Right cardiac atrium (tissue), 5 donors: ENCODE measurements at places on chromosomes 7 and 10. TPM values are rescaled to one million over a fixed set of nuclear protein-coding genes. Genes with fewer than 3 reads are reported as not detected.

- no peak for DNase-seq
Observed at GRCh38 chr10:128421371-128422160, 295.3 kb upstream of the MKI67 start.

GRCh38 chr7:725223-726005 lies 1.1 kb upstream of the DNAAF5 start:
- DNase-seq = no peak

DNA sequence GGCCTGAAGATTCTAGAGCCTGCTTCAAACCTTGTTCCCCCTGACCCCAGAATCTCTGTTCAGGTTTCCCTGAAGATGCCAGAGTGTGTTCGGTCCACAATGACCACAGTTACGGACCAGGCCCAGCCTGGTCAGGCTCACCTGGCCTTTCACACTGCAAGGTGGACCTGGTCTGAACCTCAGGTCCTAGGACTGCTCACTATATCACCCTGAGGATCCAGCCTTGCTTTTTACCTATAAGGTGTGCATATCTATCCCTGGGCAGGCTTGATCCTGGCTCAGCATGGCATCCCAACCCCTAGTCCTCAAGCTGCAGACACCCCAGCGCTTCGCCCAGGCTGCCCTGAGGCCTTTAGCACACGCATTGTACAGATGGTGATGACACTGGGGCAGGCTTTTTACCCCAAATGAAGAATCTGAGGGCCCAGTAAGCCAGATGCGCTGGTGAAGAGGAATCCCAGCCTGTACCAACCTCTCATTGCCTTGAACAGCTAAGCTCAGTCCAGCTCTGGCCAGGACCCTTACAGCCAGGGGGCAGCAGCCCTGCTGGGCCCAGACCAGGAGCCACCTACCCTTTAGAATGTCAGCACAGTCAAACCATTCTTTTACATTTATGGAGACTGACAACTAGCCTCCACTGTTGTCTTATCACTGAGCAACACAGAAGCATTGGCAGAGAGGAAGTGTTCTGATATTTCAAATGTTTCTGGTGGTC lies 28.0 kb downstream of the MAT1A start:
- DNase-seq = no peak

DNA sequence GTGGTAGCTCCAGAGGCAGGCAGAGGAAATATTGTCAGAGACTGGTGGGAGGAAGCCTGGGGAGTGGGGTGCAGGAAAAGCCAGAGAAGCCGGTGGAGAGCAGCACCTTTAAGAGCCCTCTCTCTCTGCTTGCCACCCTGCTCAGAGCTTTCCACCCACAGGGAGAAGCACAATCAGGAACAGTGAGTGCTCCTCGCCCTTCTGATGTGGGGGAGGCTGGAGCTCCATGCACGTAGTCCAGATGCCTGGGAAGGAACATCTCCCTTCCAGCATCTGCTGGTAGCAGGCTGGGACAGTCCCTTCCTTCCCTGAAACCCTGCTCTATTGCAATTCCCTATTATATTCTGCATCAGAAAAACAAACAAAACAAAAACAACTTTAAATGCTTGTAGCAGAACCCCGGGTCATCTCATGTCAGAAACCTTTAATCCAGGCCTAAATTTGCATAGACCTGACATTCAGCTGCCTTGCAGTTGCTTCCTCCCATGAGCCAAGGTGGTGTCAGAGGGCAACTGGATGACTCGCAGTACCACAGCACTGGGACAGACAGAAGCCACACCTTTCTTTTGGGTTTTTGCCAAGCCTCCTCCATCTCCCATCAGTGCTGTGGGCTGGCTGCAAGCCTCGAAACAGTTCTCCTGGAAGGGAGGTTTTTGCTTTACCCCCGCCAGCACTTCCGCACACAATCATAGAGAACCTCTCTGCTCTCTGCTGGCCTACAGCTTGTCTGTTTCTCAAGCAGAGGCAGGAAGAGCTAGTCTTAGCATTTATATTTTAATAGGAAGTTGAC lies 13.1 kb downstream of the AVPI1 start:
- peak; percentile 12 for DNase-seq

- no peak for DNase-seq
Observed at GRCh38 chr7:38819463-38819862, 89.5 kb downstream of the VPS41 start.

DNA sequence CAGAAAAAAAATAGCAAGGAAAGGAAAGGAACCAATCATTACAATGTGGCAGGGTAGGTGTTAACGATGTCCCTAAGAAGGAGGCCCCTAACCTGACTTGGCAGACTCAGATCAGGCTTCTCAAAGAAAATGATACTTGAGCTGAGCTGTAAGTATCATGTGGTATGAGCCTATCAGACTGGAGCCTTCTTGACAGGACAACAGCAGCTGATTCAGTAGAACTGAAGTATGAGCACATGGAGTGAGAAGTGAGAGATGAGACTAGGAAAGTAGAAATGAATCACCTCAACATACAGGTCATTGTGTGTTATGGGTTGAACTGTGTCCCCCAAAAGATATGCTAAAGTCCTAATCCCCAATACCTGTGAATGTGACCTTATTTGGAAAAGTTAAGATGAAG lies 66.3 kb downstream of the MTERF1 start:
- no peak for DNase-seq

- DNase-seq = no peak
Observed at GRCh38 chr7:53191191-53191695, 155.8 kb downstream of the POM121L12 start.

GRCh38 chr10:34826221-34826620 lies 11.1 kb upstream of the PARD3 start:
- no peak for DNase-seq

GRCh38 chr7:112400141-112400540 lies 50.1 kb upstream of the IFRD1 start:
- DNase-seq = no peak

DNA sequence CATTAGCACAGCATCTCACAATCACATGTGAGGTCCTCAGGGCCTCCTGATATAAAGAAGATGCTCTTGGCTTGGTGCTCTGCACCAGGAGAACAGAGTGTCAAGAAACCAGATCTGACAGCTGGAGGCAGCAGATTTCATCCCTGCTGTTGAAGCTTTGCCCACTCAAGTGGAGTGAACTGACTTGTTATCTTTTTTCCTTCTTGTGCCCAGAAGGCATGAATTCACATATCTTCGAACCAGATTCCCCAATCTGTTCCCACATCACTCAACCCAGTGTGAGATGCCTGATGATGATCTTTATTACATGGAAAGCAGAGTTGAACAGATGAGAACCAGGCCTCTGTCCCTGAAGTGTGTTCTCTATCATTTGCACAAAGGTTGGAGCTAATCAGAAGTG lies 521.0 kb downstream of the SORCS1 start:
- DNase-seq = no peak

GRCh38 chr10:131532745-131533341 lies 221.3 kb upstream of the TCERG1L start:
- no peak for DNase-seq

DNA sequence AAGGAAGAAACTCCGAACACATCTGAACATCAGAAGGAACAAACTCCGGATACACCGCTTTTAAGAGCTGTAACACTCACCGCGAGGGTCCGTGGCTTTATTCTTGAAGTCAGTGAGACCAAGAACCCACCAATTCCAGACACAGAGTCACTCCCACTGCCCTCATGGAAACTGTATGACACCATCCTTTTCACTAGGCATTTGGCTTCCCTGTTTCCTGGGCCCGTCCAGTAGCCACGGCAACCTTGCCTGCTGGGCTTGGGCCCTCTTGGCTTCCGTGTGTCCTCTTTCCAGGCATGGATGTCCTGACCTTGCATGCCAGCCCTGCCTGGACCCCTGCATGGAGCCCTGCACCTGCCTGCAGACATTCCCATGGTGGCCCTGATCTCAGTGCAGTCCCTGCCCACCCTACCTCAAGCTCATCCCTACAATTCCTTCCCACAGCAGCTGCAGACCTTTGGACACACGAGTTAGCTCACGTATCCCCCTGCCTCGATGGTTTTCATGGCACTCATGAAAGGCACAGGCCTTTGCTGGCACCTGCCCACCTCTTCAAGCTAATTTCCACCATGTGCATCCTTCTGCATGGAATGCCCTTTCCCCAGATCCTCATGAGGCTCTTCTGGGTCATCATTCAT lies 6.7 kb downstream of the SH2D4B start:
- DNase-seq = no peak

DNA sequence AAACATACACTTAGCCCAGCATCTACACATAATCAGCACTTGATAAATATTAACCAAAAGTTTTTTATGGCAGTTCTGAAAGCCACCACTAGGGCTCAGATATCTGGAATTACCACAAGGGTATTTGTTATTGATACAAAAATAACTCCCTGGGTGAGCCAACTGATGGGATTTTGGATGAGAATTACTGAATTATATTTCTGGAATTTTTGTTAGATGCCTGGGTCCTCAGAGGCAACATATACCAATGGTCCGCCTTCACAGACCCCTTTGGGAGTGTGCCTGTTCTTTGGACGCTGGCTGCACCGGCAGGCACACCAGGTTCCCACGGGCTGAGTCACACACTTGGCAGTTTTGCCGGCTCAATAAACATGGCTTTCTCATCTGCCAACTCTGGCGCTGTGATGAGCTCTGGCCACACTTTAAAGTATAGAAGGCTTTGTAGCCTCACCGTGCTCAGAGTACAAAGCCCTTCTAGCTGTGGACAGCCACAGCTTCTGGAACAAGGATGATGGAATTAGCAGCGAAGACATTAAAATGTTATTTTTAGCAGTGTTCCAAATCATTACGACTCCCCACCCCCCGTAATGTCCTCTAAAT lies 24.5 kb upstream of the EEPD1 start:
- peak; percentile 92 for DNase-seq

GRCh38 chr10:35347899-35348608 lies 11.7 kb downstream of the CCNY start:
- DNase-seq = no peak

GRCh38 chr7:961546-962400 lies 7.3 kb upstream of the ADAP1 start:
- DNase-seq = peak; percentile 29

GRCh38 chr10:61608255-61609033 lies 54.3 kb upstream of the CABCOCO1 start:
- DNase-seq = no peak

- DNase-seq = peak; percentile 68
Observed at GRCh38 chr10:103852189-103852711, 3.1 kb downstream of the SH3PXD2A start.

- DNase-seq = no peak
Observed at GRCh38 chr10:128874331-128874730, 592.7 kb upstream of the MGMT start.

DNA sequence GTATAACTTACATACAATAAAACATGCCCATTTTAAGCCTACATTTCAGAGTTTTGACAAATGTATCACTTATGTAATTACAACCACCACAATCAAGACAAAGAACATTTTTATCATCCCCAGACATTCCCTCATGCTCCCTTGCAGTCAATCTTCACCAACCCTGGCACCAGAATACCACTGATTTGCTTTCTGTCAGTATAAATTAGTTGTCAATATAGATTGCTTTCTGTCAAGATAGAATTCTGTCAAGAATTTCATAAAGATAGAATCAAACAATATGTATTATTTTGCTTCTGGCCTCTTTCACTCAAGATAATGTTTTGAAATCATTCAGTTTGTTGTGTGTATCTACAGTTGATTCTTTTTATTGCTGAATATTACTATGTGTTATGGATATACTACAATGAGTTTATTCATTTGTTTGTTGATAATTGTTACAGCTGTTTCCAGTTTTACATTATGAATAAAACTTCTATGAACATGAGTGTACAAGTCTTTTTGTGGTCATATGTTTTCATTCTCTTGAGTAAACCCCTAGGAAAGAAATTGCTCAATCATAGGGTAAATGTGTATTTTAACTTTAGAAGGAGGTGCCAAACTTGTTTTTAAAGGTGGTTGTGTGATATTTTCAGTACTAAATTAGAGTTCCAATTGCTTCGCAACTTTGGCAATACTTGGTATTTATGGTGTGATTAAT lies 56.9 kb downstream of the IFIT5 start:
- no peak for DNase-seq

GRCh38 chr10:22617516-22617915 lies 96.9 kb downstream of the PIP4K2A start:
- no peak for DNase-seq

DNA sequence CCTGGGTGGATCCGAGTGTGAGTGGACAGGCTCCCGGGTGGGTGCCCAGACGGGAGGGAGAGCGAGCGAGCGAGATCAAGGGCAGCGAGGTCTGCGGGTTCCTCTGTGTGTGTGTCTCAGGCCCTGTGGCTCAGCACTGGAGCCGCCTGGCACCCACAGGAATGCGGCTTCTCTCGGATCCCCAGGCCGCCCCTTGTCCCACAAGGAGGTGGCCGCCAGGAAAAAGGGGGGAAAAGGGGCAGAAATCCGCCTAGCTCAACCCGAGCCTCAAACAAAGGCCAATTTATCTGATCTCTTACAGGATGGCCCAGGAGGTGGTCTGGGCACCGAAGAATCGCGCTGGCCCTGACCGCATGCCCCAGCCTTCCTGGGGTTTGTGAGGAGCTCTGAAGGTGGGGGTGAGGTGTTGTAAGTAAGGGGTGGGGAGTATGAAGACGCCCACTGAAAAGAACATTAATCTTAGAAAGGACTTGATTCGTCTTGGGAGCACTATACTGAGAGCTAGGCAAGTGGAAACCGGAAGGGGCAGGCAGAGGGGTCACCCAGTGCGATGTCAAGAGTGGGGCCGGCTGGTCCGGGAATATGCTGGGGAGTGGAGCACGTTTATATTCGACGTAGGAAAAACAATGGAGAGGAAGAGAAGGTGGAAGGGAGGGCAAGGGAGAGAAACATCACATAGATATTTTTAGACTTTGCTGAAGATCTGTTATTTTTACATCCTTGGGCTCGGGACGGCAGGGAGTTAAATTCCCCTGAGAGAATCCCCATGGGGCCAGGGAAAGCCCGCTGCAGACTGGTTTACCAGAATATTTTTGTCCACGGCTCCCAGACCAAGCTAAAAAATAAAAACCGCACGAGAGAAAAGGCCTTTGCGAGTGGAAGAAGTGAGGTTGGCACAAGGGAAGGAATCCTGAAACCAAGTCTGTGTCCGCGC lies 7.2 kb downstream of the DLX5 start:
- DNase-seq = no peak

DNA sequence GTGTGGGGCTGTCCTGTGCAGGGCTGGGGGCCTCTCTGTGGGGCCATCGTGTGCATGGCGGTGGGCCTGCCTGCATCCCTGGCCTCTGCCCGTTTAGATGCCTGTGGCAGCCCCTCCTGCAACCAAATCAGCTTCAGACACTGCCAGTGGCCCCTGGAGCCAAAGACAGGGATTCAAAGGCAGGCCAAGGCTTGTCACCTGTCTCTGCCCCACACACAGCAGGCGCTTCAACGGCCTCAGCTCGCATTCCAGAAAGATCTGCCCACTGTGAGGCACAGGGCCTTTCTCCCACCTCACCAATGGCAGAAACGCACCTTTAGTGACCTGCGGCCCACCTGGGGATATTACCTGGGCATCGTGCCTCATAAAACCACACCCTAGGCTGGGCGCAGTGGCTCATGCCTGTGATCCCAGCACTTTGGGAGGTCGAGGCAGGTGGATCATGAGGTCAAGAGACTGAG lies 46.0 kb downstream of the INSIG1 start:
- no peak for DNase-seq

POLR2J2 gene
- 5.1 TPM for total RNA-seq

HSPA12A gene
- 13.1 TPM for total RNA-seq

PNLIPRP3 gene
- not detected for total RNA-seq

AGAP6 gene
- 9.5 TPM for total RNA-seq

LRRC18 gene
- not detected for total RNA-seq

HOXA3 gene
- total RNA-seq = 0.51 TPM

SUN1 gene
- 154 TPM for total RNA-seq

AKR1B15 gene
- total RNA-seq = not detected

DAGLB gene
- total RNA-seq = 8.6 TPM

DYNC1I1 gene
- 20.5 TPM for total RNA-seq

NANOS1 gene
- 7.0 TPM for total RNA-seq

PLA2G12B gene
- 6.0 TPM for total RNA-seq

NRP1 gene
- 98.8 TPM for total RNA-seq

PPA1 gene
- total RNA-seq = 68.3 TPM

HOXA13 gene
- total RNA-seq = not detected
